ENCODE measurements at places on chromosomes 7 and 10. TPM values are rescaled to one million over a fixed set of nuclear protein-coding genes. Genes with fewer than 3 reads are reported as not detected.

Gene INSIG1
- total RNA-seq: 17.0 TPM

Gene LHPP
- 11.2 TPM for total RNA-seq

Gene ZP3
- total RNA-seq: 20.2 TPM

Gene LIPM
- not detected for total RNA-seq

Gene FAM180A
- total RNA-seq: 0.14 TPM

Gene GOLGA7B
- 3.6 TPM for total RNA-seq

Gene INSYN2A
- total RNA-seq: 1.6 TPM

Gene HIP1
- 24.5 TPM for total RNA-seq

Gene JAKMIP3
- 1.1 TPM for total RNA-seq

Gene H2BK1
- total RNA-seq: not detected

Gene UROS
- total RNA-seq: 55.3 TPM

Gene WNT2
- not detected for total RNA-seq

Gene SFRP5
- 2.3 TPM for total RNA-seq

Gene CACNB2
- not detected for total RNA-seq

Gene ELMO1
- total RNA-seq: 2.1 TPM

Gene CYP26C1
- total RNA-seq: not detected

Gene MAPK8
- total RNA-seq: 36.4 TPM

Gene SLC26A4
- total RNA-seq: 0.11 TPM

Gene HOXA7
- total RNA-seq: 5.1 TPM

Gene CCDC172
- not detected for total RNA-seq

Gene LAMB4
- total RNA-seq: 0.08 TPM

Gene PSD
- 0.20 TPM for total RNA-seq

Gene HGF
- total RNA-seq: not detected

Gene CPA4
- 4.4 TPM for total RNA-seq

Gene CPA2
- not detected for total RNA-seq

Gene KIAA1549
- 6.7 TPM for total RNA-seq

Gene GIMAP7
- total RNA-seq: not detected

Gene CTNNA3
- total RNA-seq: not detected

Gene PAPOLB
- total RNA-seq: not detected

Gene GIMAP8
- total RNA-seq: not detected

Gene TMEM229A
- not detected for total RNA-seq

Gene MTERF1
- total RNA-seq: 12.2 TPM

Gene HDAC9
- total RNA-seq: 0.25 TPM

Gene DLG5
- total RNA-seq: 31.3 TPM

Gene GATAD1
- 17.9 TPM for total RNA-seq

Gene ZNF316
- total RNA-seq: 13.6 TPM

Gene OLAH
- 1.0 TPM for total RNA-seq

Gene OR9A2
- total RNA-seq: not detected

Gene SLC13A4
- total RNA-seq: not detected

Gene C7orf57
- total RNA-seq: 0.31 TPM

Gene TUBAL3
- total RNA-seq: 0.34 TPM

Gene NODAL
- total RNA-seq: not detected

Gene ASB15
- total RNA-seq: not detected

Gene RAB19
- total RNA-seq: not detected

Gene GPR26
- total RNA-seq: not detected

Gene LRRC18
- not detected for total RNA-seq

Gene IGFBP1
- total RNA-seq: 60.6 TPM

Gene SLC16A12
- 0.21 TPM for total RNA-seq

Gene SKIDA1
- total RNA-seq: 0.85 TPM

Gene TRPV5
- not detected for total RNA-seq

Gene SLC26A5
- total RNA-seq: not detected

Gene TMEM196
- total RNA-seq: not detected

Gene PHF14
- total RNA-seq: 20.4 TPM
